Spleen (tissue), 13 donors: ENCODE measurements at places on chromosomes 12 and 14.

DNA sequence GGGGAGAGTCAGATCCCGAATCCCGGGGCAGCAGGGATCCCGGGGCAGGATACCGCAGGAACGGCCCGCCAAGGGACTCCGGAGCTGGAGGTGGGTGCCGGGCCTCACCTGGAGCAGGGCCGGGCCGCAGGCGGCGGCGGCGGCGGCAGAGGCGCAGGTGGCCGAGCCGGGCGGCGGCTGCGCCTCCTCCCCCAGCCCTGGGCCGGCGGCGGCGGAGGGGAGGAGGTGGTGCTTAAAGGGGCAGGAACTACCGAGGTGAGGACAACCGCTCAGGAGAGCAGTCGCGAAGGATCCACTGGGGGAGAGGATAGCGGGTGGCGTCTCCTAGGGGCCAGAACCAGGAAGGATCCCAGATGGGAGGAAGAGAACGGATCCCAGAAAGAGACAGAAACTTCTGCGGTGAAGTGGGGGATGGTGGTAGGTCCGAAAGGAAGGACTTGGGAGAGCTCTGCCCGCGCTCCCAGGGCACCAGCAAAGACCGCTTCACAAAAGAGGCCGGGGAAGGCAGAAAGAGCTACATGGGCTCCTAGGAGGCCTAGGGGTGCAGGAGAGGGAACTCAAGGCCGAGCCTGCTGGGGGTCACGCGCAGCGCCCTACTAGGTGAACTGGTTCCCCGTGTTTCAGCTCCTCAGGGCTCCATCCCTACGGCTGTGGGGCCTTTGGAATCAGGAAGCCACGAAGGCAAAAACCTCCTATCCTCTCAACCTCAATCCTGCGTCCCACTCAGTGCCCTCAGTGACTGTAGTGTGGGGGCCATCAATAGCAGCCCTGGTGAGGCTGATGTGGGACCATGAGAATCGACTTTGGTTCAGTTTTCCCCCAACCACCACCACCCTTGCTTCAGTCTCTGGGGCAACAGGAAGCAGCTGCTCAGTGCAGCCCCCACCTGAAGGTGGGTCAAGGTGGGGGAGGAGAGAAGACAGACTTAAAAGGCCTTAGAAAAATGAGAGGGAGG, 5.0 kb upstream of the BAZ2A start:
- H3K27ac ChIP-seq = peak overlapping the region; percentile 96
- DNase-seq = peak; percentile 95
- H3K27me3 ChIP-seq = no peaks in the 10 kb centered on the region
- peaks cover 50% of the 10 kb centered on the region for H3K4me1 ChIP-seq
- peak overlapping the region; percentile 69 for H3K4me3 ChIP-seq

DNA sequence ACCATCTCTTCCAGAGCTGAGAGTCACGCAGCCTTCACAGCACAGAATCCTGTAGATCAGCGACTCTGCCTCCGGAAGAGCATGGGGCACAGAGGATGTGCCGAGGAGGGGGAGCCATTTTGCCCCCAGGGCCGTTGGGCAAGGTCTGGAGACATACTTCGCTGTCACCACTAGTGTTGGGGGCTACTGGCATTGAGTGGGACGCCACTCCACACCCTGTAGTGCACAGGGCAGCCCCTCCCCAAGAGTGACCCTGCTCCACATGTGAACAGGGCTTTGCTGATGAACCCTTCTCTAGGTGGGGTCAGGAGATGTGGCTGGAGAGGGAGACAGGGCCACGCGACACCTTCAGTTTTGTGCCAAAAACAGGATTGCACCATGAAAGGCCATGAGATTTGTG, 6.0 kb downstream of the GLT1D1 start:
- no peak overlapping the region for H3K4me3 ChIP-seq
- no peaks in the 10 kb centered on the region for H3K36me3 ChIP-seq
- no peak for DNase-seq
- H3K27me3 ChIP-seq = peaks cover 6% of the 10 kb centered on the region
- no peak overlapping the region for H3K27ac ChIP-seq

- no peaks in the 10 kb centered on the region for H3K27me3 ChIP-seq
- DNase-seq = no peak
- H3K4me1 ChIP-seq = no peaks in the 10 kb centered on the region
- H3K4me3 ChIP-seq = no peak overlapping the region
- H3K27ac ChIP-seq = no peak overlapping the region
Observed at GRCh38 chr14:69850086-69850735, 29.0 kb upstream of the SMOC1 start.

DNA sequence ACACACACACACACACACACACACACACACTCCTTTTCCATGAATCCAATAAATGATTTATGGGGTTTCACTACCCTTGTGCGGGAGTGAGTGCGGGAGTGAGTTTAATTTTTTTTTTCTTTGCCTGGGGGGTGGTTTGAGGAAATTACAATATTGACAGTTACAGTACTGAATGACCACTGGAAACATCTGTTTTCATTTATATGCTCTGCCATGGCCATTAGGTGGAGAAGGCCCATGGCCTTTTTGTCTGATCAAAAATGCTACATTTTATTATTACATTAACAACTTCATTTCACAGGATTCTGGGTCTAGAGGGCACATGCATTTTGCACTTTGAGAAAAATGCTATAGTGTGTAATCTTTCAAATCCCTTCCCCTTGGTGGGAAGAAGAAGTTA, 5.9 kb downstream of the TBX3 start:
- H3K4me1 ChIP-seq = no peaks in the 10 kb centered on the region
- peaks cover 10% of the 10 kb centered on the region for H3K27me3 ChIP-seq
- no peak for DNase-seq
- no peak overlapping the region for H3K4me3 ChIP-seq
- no peak overlapping the region for H3K27ac ChIP-seq
- H3K36me3 ChIP-seq = peaks cover 20% of the 10 kb centered on the region

GRCh38 chr12:49684310-49684854, 22.8 kb downstream of the FMNL3 start:
- H3K27me3 ChIP-seq = no peaks in the 10 kb centered on the region
- no peak for DNase-seq
- H3K27ac ChIP-seq = no peak overlapping the region
